ENCODE measurements at places on chromosomes 7 and 10.

GRCh38 chr7:98225913-98226614 is 14.8 kb downstream of the BHLHA15 start:
- DNase-seq: no peak

GRCh38 chr10:14562218-14563075 is 212.2 kb downstream of the FAM107B start:
- no peak for DNase-seq

GRCh38 chr7:72032934-72033333 is 379.2 kb downstream of the CALN1 start:
- DNase-seq: no peak

GRCh38 chr7:54242776-54243175 is 299.4 kb upstream of the VSTM2A start:
- DNase-seq: no peak

DNA sequence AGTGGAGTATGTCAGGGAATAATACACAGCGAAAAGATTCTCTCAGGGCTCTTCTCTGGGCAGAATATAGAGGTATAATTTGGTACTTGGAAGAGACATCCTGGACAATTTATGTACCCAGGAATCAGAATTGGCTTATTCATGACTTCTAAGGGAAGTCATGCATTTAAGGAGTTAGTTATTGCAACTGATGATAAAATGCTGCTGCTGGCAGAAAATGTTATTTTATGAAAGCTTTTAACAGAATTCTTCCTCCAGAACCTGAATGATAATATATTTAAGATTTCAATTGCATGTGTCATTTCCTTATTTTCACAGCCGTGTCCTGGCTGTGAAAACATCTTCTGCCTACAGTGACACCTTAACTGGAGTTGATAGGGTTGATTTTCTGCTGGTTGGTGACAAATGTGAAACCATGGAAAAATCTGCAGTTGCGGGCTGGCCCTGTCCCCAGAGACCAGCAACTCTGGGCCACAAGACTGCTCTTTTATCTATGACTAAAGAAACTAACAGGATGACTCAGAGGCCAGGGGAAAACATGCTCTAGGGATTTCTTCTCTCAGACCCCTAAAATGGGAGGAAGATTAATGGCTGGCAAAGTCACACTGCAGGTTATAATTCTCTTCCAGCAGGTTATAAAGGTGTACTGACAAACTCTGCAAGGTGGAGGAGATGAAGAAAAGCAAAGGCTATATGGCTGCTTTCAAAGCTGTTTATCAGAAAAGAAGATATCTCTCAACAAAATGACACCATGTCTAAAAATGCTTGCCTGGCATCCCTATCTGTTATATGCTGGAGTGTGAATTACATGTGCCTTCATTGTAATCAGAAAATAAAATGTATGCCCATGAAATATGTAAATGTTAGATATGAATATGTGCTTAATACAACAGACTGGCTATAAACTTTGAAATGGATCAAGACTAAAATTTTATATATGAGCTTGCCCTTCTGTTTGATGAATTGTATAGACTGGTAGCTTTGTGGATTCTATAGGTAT is 12.1 kb upstream of the TRUB1 start:
- DNase-seq: no peak
